RKO (cell line): ENCODE measurements at places on chromosomes 5 and 9.

DNA sequence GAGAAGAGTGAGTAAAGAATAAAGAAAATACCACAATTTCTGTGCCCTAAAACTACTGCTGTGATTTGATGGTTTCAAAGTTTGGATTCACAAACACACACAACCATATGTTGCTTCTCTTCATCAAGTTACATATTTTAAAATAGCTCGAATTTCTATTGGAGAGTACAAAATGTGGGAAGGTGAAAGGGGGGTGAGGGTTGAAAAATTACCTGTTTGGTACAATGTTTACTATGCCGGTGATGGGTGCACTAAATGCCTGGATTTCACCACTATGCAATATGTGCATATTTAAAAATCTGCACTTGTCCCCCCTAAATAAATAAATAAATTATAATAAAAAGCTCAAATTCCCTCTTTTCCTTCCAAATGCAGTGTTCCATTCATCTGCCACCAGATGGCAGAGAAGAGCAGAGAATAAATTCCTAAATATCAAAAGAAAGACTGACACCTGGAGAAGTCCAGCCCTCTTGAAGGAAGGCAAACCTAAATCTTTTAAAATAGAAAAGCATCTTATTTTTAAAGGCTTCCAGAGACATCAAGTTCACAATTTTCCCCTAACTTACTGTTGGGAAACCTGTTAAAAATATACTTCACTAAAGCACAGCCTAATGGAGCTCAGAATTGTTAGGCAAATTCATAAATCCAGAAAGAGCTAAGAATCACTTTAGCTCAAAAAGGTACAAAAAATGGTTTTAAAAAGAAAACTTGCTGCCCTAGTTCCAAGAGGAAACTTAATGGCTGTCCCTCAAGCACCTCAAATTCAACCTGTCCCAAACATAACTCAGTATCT, 24.8 kb upstream of the HNRNPA0 start:
- peak; percentile 57 for DNase-seq

DNA sequence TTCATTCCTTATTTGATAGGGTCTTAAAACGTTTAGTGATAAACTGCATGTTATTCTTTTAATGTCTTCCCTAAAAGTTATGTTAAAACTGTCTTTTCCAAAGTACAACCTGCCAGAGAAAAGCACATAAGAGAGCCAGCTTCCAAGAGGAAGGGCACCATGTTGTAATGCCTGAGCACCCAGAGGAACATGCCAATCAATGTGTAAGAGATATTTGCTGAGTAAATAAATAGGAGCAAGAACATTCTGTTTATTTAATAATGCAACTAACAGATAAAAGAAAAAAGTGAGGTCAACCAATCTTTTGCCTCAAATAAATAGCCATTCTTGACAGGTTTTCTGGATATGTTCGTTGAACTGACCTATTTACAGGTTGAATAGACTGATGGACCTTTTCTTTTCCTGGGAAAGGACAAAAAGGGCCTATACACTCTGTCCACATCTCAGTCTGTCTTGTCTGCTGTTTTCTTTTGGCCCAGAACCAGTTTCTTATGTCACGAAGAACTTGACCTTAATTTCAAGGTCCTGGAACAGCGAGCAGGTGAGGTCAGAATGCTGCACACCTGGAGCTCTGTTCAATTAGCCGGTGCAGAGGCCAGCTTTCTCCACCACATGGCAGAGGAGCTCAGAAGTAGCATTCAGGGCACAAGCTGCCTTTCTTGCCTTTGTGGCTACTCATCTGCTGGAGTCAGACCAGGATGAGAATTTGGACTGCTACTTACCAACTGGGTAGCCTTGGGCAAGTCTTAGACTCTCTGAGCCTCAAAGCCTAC, 77.7 kb downstream of the PLCXD3 start:
- DNase-seq: no peak

DNA sequence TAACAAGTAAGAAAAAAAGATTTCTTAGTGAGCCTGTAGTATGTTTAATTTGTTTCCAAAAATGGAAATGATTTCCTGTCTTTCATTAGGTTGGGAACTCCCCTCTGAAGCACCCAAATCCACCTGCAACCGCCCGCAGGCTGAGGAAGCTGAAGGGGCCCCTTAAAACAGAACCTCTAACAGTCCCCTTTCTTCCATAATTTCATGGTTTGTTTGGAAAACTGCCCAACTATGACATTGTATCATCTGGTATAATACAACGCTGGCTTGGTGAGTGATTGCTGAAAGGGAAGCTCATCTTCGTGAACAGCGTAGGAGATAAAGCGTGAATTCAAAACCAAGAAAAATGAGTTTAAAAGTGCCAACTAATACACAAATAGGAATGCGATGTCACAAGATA, 215.5 kb downstream of the FSTL4 start:
- DNase-seq: no peak

GRCh38 chr9:124969401-124969800, 28.5 kb upstream of the GOLGA1 start:
- DNase-seq: no peak

GRCh38 chr9:75545287-75545686, 345.2 kb upstream of the PCSK5 start:
- no peak for DNase-seq

- no peak for DNase-seq
Observed at GRCh38 chr9:121562301-121562700, 62.7 kb upstream of the GGTA1 start.

DNA sequence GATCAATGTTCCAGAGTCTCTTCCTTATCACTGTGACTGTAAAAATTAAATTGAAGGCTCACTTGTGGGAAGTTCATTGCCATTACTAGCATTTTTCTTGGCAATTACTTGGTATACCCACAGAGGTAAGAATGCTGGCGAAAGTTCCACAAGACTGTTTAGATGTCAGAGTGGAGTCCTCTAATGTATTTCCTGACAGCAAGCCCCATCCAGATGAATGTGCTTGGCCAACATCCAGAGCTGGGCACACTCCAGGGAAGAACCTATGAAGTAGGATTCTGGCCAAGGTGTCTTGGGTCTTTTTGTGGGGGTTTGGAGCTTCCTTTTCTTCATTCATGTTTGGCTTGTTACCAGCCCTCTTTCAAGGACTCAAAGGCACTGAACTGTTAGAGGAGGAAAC, 473.6 kb downstream of the DMAC1 start:
- DNase-seq: no peak

GRCh38 chr5:128253161-128253560, 169.6 kb downstream of the SLC12A2 start:
- DNase-seq: no peak

GRCh38 chr5:169050146-169050571, 250.8 kb downstream of the SLIT3 start:
- DNase-seq: no peak

- no peak for DNase-seq
Observed at GRCh38 chr5:9473624-9474023, 72.3 kb downstream of the SEMA5A start.

- no peak for DNase-seq
Observed at GRCh38 chr5:157150995-157151394, 8.3 kb upstream of the MED7 start.

- DNase-seq: no peak
Observed at GRCh38 chr5:143521141-143521540, 117.7 kb upstream of the NR3C1 start.

DNA sequence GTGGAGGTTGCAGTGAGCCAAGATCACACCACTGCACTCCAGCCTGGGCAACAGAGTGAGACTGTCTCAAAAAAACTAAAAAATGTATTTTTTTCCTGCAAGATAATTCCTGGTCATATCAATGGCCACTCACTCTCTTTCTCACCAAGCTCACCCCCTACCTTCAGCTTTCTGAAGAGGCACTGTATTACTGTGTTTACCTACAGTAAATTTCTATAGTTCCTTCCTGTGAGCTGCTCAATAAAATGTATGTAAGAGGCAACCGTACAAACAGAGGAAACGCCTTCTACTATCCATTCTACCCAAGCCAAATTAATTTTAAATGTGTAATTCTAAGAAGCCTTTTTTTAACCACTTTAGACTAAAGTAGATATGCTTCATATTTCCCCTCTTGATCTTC, 929.3 kb upstream of the DMAC1 start:
- DNase-seq: no peak

DNA sequence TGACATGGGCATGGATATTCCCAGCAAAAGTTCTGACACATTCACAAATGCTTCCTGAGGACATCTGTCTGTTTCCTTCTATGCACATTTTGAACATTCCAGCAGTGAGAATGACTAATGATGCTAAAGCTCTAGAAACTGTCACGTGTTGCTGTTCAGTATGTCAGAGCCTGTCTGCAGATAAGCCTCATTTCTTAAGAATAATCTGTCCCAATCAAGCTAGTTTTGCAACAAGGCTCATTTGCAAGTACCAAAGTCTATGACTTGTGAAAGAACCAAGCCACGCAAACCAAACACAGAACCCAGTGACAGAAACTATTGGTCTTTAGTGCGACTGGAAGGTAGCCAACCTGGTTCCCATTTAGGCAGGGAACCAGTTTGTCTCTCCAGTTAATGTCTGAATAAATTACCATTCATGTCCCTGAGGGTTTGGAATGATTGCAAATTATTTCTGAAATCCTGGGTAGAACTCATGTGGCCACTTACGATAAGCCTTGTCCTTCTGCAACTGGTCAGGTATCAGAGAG, 178.5 kb downstream of the C9orf152 start:
- DNase-seq: peak; percentile 83

DNA sequence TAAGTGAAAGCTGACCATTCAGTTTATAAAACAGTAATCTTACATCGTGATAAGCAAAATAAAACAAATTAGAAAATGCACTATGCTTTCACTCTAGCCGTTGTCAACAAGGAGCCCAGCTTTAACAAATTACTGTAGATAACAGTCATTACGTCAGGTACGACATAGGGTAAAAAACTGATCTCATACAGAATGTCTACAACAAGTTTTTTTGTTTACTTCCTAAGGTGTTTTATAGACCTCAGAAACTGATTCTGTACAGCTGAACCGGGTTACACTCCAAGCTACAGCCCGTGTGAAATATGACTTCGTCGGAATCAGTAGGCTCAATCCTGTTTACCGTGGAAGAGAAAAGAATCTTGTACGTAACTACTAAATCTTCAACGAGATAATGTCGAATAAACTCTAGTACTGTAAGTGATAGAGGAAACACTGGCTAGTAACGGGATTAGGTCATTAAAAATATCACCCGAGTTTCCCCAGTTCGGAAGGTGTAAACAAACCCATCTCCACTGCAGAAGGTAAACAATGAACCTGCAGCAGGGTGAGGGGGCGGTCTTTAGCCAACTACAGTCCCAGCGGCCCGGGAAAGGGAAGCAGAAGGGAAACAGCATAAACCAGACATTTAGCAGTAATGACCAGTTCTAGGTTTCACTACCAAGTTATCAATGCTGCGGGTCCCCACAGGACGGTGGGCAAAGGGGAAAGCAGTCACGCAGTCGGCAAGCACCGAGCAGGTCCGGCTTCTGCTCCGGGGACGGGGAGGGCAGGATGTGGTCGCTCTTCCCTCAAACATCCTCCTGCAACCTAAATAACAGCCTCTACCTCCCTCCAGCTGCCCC, 1.1 kb downstream of the RICTOR start:
- peak; percentile 55 for DNase-seq
